ENCODE measurements at places on chromosomes 6 and 20.

DNA sequence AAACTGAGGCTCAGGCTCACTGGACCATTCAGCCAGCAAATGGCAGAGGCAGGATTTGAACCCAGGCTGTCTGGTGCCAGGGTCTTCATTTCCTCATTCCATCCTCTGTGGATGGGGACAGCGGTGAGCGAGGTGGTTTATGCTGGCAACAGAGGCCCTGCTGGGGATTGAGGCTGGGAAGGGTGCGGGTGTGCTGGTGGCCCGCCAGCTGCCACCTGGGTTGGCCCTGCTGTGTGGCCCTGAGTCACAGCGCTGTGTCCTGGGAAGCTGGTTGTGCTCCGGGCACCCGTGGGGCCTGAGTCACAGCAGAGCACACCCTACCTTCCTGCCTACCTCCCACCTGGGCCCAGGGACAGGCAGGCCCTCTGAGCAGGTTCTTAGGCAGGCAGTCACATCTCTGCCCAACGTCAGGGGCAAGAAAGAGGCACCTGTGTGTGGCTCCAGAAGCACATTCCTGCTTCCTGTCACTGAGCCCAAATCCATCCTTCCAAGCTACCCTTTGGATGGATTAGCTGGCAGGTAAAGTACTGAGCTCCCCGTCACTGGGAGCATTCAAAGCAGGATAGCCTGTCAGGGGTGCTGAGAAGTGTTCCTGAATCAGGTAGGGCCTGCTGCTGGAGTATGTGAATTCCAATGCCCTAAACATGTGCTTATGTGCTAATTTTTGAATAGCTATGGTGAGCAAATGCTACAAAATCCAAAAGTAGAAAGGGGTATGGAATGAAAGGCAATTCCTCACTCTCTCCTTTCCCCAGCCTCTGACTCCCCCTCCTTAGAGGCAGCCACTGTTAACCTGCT is 53.9 kb downstream of the CEBPB start:
- no peak for DNase-seq

GRCh38 chr6:69019832-69020231 is 384.8 kb downstream of the ADGRB3 start:
- no peak for DNase-seq

DNA sequence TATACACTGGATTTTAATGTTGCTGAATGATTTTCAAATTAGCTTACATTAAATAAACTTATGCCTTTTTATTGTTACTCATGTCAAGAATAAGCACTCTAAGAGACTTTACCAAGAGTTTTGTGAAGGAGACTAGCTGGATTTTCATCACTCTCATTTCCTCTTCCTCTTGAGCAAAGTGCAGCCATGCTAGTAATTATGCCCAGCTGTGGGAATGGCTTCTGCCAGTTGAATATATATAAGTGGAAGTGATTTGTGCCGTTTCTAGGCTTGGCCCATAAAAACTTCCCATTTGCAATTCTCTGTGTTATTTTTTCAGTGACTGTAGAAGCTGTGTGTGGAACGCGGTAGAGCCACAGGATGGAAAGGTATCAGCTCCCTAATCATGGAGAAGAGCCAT is 255.8 kb downstream of the HDGFL1 start:
- no peak for DNase-seq

DNA sequence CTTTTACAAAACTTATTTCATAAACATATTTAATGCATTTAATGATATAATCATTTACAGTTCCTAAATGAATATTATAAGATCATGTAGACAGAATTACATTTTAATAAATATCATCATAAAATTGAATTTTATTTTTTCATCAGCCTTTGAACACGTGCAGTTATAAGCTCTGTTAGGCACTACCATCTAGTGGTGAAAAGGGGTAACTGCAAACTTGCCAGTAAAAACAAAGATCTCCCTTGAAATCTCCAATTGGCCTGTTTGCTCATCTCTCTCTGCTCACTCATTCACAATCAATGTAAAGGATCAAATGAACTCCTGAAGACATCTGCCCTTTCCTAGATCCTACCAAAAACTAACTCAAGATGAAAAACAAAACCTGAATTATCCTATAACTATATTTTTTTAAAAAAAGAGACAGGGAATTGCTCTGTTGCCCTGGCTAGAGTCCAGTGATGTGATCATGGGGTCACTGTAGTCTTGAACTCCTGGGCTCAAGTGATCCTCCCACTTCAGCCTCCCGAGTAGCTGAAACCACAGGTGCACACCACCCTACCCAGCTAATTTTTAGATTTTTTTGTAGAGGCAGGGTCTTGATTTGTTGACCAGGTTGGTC is 31.7 kb downstream of the SAMHD1 start:
- DNase-seq, result no peak

DNA sequence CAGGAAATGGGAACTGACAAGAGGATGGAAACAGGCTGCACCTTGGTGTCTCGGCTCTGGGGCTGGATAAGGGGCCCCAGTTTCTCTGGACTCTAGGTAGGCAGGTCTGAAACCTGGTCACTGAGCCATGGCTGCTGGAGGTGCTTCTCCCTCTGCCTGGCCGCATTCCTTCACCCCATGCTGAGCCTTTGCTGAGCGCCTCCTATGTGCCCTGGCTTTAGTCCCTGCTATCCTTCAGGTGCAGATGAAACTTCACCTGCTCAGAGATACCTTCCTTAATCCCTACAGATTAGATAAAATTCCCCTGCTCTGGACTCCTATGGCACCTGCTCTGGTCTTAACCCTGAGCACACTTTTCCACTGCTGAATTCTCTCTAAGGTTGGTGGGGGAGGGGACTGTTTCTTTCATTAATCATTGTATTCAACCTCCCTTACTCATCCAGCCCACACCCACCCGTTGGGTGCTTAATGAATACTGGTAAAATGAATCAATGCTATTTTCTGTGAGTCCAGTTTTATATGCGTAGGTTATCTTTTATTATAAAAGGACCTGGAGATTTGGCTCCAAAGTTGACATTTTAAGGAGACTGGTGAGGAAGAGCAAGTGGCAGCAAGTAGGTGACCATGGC is 19.3 kb downstream of the MYLK4 start:
- DNase-seq, result no peak

GRCh38 chr20:47392015-47392720 is 35.7 kb upstream of the ZMYND8 start:
- DNase-seq, result peak; percentile 32

DNA sequence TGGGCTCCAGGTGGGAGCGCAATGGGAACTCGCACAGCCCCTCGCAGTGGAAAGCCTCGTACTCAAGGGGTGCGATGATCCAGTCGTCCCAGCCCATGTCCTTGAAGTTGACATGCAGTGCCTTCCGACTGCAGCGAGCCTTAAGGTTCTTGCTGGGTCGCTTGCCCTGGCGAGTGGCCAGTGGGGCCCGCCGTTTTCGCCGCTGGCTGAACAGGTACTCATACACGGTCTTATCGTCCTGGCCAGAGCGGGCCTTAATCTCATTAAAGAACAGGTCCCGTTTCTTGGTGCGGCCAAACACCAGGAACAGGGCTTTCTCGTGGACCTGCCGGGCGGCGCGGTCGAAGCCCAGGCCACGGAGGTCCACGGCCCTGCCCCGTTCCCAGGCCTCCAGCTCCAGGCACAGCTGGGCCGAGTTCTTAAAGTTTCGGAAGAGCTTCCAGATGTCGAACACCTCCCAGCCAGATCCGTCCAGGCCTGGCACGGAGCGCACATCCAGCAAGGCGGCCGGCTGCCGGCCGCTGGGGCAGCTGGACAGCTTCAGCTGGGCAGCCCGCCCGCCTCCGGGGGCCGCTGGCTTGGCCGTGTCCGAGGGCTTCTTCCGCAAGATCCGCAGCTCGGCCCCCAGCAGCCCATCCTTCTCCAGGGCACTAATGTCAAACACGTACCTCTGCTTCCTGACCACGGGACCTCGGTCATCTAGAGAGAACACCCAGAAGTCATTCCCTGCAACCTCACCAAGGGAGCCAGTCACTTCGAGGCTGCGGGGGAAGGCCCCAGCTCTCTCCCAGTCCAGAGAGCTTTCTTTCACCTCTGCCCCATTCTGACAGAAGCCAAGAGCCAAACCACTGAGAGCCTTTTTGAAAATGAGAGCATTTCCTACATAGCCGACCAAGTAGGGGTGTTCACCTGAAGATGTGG is 3.7 kb downstream of the GDF5 start:
- no peak for DNase-seq

- DNase-seq, result no peak
Observed at GRCh38 chr6:161631676-161632194, 357.9 kb upstream of the AGPAT4 start.

- peak; percentile 14 for DNase-seq
Observed at GRCh38 chr20:22931653-22932608, 103.2 kb upstream of the SSTR4 start.

DNA sequence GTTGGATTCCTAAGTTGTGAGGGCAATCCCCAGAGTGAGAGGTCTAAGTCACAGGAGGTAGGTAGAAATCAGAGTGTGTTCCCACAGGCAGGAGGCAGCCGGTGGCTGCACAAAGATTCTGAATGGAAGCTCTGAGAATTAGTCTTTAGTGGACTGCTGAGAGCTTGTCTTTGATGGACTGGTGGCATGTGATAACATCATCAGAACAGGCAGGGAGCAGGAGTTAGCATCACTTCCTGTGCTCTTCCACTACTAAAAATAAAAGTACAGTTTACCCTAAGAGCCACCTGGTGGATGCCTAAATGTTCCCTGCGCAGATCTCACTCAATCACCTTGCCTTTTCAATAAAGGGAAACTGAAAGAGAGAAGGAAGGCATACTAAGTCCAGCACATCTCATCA is 294.6 kb upstream of the POU3F2 start:
- DNase-seq, result no peak

- no peak for DNase-seq
Observed at GRCh38 chr6:131139599-131139998, 4.3 kb downstream of the AKAP7 start.

DNA sequence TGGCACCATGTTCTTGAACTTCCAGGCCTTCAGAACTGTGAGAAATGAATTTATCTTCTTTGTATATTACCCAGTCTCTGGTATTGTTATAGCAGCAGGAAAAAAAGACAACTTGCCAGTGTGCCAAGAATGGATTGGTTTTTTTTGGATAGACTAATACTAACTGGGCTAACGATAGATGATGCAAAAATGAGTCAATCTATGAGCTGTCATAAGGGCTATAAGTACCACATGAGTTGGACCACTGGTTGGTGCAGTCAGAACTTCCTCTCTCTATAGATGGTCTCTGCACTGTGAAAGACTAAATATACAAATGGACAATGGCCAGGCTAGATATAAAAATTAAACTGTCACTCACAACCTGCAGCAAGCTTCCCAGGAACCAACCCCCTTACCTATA is 87.6 kb upstream of the COL21A1 start:
- DNase-seq, result no peak

DNA sequence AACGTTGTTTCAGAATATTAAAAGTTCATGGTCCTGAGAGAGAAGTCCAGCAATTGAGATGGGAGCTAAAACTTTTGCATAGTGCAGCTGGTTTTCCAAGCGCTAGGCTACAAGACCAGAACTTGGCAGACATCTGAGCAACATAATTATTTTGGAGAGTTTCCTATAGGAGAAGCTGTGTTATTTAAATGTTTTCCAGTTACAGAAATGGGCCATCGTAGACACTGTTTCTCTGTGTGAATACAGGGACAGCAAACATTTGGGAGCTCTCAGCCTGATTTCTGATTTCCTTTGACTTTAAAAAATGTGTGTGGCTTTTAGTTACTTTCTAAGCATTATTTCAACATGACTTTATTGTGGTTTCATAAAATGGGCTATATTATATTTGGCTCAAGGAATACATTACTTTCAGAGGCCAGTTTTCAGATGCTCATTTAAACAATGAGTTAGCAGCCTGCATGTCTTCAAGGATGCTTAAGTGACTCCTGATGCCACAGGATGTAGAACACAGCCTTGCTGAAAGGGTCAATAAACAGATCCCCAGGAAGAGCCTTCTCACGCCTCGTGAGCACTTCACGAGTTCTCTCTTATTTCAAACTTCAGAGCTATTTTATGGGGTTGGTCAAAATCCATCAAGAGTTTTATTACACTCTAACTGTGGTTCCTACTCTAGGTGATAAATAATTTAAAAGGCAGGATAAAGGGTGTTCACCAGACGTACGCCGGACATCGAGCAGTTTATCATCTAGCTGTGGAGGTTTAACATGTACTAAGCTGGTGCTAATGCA is 193.8 kb downstream of the SMOC2 start:
- DNase-seq, result no peak

DNA sequence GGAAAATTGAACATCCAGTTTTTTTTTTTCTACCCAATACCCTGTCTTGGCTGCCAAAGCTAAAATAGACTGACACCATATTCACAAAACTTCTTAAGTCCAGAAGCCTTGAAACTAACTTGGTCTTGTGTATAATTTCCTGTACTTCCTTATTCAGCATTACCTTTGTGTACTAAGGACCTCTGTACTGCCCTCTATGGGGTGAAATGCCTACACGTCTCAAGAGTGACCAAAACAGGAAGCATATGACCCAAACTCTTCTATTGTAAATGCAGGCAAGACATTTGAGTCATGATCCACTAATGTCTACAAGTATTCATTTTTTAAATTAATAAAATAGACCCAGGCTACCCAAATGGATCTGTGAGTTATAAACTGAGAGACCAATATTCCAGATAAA is 50.4 kb downstream of the HMGCLL1 start:
- no peak for DNase-seq

- DNase-seq, result no peak
Observed at GRCh38 chr20:57474816-57475215, 50.1 kb downstream of the CTCFL start.

GRCh38 chr6:17281100-17281496 is at the start of gene RBM24:
Gene RBM24 (plus strand): TSS chr6:17281361. CDS start chr6:17281582, 221 bp downstream.
- DNase-seq, result peak; percentile 63

DNA sequence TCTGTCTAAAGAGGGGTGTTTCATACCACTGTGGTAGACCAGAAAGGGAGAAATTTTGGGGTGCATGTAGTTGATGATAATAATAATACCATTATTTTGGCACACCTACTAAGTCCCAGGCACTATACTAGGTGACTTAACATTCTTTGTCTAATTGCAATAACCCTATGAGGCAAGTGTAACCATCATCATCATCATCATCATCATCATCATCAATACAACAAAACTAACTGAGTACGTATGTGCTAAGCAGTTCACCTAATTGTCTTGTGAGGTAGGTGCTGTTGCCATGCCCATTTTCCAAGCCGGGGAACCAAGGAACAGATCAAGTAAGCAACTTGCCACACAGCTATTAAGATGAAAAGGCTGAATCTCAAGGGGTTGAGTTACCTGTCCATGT is 2.6 kb upstream of the PACSIN1 start:
- no peak for DNase-seq

DNA sequence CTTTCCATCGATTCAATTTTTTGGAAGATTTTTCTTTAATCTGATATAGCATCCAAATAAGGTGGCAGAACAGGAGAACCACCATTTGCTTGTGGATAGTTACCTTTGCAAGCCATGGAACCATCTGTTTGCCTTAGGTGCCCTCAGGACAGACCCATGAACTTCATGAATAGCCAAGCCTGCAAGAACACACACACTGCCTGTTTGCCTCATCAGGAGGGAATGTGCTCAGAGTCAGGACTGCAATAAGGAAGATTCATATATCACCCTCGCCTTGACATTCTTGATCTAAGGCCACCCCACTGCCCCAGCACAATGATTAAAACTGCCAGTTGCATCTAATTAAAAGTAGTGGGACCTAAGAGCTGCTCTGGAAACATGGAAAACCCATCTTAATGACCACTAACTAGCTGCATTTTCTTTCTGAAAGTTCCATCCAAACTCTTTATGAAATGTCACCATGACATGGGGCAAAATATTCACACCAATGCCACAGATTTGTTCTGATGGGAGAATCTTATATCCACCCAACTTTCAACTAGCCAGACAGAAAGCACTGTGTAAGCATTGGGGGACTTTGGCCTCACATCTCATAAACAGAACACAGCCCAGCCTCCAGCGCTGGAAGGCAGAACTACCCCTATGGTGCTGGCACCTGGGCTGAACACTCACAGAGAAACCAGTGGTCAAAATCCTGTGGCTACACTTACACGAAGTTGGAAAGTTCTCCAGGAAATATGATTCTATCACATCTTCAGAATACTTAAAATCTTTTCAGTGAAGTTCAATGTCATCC is 48.3 kb downstream of the TBXT start:
- no peak for DNase-seq

All from head of caudate nucleus (tissue), 42 donors.